CD4-positive, alpha-beta T cell treated with Interleukin-17A for 1 hour (primary cell): ENCODE measurements at places on chromosomes 5 and 9.

- DNase-seq = peak; percentile 35
Observed at GRCh38 chr5:343461-344401, 22.2 kb downstream of the AHRR start.

DNA sequence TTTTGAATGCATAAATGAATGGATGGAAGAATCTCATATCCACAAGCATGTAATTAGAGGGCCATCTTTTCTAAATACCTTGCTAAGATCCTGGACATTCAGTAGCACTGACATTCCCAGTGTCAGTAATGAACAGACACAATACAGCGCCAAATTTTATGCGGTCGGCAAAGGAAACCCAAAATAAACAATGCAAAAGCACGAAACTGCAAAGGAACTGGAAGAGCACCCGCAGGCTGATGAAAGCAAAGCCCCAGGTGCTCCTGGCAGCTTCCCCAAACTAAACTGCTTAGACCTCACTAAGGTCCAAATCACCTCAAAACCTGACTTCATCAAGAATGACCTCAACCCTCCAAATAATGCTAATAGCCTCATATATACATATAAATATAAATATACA, 102.0 kb downstream of the GPR21 start:
- DNase-seq = no peak

GRCh38 chr5:111582993-111583601, 70.8 kb upstream of the STARD4 start:
- no peak for DNase-seq

DNA sequence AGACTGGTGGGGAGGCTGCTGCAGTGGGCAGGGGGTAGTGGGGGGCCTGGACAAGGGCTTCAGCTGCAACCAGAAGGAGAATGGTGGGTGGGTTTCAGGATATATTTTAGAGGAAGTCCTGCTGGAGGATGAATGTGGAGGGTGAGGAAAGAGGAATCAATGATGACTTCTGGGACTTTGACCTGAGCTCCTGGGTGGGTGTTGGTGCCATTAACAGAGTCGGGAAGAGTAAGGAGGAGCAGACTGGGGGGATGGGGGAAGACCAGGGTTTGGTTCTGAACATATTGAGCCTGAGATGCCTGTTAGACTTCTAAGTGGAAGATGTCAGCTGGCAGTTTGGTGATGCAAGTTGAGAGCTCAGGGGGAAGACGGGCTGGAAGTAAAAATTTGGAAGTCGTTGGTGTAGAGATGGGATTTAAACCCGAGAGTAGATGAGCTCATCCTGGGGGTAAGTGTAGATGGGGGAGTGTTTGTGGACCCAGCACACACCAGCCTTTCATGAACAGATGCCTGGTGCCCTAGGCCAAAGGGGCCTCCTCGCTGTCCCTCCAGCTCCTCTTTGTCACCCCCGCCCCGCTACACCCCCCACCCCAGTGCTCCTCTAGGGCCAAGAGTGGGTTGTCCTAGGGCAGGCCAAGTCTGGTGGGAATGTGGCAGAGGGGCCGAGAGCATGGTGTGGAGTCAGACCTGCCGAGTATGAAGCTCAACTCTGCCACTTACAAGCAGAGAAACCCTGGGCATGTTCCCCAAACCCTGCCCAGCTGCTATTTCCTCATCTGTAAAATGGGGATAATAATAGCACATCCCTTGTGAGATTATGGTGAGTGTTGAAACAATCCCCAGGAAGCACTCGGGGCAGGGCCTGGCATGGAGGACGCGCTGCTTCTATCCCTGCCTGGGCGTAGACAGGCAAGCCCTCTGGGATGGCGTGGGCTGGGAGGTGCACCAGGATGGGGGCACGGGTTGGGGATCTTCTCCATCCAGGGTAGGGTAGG, 4.0 kb downstream of the DNM1 start:
- DNase-seq = no peak

GRCh38 chr5:100479079-100479688, 56.0 kb upstream of the FAM174A start:
- peak; percentile 35 for DNase-seq

- no peak for DNase-seq
Observed at GRCh38 chr9:27108981-27109541, at the start of gene TEK. TSS of gene TEK (plus strand) at chr9:27109225. CDS start at chr9:27109591, 366 bp downstream.

- DNase-seq = peak; percentile 39
Observed at GRCh38 chr9:127763918-127764384, 14.5 kb downstream of the SH2D3C start.

DNA sequence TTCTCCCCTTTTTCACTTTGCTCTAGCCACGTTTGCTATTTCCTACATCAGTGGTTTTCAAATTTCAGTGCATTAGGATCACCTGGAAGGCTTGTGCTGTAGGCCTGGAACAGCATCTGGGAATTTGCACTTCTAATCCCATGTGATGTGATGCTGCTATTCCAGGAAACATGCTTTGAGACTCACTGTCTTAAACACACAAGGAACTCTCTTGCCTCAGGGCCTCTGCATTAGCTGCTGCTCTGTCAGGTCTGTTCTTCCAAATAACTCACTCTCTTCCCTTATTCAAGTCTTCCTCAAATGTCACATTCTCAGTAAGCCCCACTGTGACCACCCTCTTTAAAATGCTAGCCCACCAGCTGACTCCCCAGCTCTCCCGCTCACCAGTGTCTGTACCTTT, 204.0 kb downstream of the DNAH5 start:
- DNase-seq = no peak

- no peak for DNase-seq
Observed at GRCh38 chr9:92342825-92343488, 17.2 kb downstream of the CENPP start.

DNA sequence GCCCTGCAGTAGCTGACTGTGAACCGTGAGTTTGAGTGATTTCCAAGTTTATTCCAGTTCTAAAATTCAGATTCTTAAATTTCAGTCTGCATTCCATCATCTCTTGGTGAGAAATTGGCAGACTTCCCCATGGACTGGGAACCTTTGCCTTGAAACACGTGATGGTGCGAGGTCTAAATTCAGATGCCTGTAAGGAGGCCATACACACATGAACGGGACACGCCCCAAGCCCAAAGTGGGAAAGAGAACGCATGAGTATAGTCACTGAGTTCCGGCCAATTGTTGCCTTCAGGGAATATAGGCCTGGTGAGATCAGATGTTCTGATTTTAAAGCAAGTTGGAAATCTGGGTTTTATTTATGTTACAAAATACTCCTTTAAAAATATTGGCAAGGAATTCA, 1084.4 kb upstream of the WWC1 start:
- no peak for DNase-seq

DNA sequence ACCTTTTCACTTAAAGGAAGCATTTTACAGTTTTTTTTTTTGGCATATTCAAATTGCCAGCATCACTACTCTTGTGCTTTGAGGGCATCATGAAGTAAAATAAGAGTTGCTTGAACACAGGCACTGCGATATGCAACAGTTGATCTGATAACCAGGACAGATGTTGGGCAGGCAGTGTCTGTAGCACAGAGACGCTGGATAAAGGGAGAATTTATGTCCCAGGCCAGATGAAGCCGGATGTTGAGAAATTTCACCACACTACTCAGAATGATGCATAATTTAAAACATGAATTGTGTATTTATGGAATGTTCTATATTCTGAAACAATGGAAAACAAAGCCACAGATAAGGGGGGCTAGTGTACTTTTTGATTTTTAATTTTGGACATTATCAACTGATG, 71.4 kb downstream of the SLC12A2 start:
- DNase-seq = no peak

DNA sequence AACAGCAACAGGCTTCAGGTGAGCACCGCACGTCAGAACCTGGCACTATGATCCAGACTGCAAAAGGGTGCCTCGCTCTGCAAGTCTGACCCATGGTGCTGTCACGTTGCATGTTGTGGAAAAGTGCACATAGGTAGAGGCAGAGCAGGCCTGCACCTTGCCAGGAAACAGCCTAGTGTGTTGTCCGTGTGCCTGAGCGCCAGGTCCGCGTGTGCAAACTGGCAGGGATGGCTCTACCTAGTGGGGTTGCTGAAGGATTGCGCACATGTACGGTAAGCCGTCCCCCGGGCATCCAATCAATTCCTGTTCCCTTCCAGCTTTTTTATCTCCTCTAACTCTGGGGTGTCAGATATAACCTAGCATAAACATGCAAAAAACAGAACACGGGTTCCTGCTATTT, 219.5 kb downstream of the NXNL2 start:
- DNase-seq = no peak

GRCh38 chr9:128253140-128253990, 22.4 kb downstream of the GOLGA2 start:
- DNase-seq = no peak

- DNase-seq = no peak
Observed at GRCh38 chr5:118687661-118688621, 300.4 kb downstream of the DTWD2 start.

DNA sequence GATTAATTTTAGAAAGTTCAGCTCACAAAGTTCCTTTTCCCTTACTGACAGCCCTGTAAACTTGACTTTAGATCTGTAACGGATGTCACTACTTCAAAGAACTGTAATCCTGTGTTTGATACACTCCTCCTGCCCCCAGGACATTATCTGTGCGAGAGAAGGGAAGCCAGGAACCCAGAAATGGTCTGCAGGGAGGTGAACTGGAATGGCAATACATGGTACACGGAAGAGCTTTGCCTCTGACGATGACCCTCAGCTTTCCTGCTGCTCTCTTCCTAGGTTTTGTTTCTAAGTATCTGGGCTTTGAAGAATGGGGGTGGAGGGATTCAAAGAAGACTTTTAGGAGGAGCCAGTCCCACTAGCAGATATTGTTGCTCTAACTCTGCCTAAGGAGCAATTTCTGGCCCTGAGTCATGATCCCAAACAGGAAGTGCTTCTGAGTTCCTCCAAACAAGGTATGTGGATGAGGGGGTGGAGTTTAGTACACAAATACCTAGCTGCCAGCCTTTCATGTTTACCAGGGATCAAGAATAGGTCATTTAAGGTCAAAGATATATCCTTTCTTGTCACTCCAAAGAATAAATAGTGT, 43.4 kb upstream of the TMC1 start:
- no peak for DNase-seq

DNA sequence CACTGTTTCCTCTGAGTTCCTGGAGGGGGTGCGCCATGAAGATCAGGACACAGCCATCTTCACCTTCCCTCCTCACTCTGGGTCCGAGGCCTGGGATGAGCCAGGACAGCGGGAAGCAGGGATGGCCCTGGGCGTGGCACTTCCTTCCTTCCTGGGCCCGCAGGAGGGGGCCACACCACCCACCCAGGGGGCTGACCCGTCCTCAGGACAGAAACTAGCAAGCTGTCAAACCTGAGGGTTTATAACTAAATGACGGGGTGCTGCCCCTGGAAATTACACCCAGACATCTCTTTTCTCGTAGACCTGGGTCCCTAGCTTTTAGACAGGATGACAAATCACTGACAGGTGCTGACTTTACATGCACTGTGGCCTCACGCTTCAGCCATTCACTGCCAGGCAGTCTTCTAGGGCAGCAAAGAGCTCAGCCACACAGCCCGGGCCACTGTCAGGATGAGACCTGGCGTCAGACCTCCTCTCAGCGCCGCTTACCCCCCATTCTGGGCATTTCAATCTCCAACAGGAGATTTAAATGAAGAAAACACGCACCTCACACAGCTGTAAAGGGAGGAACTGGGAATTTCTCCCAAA, 8.1 kb downstream of the FCN2 start:
- DNase-seq = no peak

DNA sequence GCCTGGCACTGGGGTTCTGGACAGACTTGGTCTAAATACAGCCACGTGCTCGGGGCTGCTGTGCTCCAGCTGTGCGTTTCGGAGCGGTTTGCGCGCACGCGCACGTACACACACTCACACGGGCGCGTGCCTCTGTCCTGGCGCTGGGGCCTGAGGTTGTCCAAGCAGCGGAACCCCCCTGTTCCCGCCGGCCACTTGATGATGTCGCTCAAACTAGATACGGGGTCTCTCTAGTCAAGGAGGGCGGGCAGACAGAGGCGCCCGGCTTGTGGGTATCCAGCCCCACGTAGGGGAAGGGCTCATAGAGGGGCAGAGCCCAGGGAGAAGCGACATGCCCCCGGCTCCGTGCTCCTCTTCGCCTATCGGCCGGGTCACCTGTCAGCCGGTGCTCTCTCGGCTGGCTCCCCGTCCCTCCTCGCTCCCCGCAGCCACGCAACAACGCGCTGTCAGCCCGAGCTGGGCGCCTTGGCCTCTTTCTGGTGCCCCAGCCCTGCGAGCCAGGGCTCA, 8.9 kb downstream of the NR2F1-AS1 start:
- DNase-seq = no peak

DNA sequence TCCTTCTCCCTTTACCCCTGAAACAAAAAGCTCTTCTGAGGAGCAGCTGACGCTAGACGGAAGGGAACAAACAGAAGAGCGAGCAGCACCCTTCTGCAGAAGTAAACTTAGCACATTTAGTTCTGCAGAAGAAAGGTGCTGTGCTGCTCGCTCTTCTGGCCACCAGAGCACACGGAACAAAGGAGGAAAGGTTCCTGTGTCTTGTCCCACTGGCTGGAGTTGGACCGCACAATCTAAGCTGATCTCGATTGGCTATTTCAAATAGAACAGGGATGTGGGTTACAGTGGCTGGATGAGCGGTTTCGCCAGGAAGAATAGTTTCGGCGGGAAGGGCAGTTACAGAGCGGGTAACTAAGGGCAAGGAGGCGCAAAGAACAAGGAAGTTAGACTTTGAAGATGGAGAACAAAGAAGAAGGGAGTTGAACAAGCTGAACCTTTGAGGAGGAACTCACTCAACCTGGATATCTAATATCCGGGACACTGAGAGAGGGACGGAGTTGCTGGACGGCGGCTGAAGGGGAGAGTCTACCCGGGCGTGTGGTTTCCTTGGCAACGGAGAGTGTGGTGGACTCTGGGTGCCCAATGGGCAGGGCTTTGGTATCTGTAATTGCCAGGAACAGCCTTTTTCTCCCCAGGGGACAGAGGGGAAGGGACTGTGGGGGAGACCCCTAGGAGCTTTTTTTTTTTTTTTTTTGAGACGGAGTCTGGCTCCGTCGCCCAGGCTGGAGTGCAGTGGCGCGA, 7.1 kb downstream of the GTF3C5 start:
- DNase-seq = no peak

- no peak for DNase-seq
Observed at GRCh38 chr9:134766587-134766986, 114.0 kb upstream of the FCN2 start.
